Fibroblast of lung (primary cell): ENCODE measurements at places on chromosomes 6 and 20.

DNA sequence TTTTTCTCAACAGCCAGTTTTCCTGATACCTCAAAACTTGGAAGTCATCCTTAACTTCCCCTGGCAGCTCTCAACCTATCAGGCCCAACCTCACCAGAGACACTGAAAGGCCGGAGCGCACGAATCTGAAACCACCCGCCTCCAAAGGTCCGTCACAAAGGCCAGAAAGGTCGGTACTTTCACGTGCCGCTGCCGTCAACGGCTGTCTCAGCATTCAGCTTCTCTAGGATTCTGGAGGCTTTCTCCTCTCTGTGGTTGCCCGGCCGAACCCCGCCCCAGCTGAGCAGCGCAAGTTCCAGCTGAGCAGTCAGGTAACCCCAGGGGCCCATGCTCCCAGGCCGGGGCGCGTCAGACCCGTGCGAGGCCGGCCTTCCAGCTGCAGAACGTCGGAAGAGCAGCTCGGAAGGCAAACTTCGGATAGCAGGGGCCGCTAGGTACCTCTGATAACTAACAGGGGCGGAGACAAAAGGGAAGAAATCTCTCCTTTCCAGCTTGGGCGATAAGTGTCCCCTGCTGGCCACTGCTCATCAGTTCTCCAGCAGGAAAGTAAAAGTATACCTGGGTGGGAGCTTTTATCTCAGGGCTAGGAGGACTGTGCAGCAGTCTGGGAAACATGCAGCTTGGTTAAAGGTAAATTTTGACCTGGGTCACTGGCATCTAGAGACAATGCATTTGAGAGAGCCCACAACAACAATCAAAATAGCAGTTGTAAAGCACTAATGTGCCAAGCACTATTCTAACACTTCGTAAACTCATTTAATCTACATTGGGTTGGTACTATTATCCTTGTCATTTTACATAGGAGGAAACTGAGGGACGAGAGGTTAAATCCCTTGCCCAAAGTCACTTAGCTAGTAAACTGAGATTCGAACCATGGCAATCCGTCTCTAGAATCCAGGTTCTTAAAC lies 16.1 kb downstream of the ZSCAN12 start:
- peak; percentile 83 for DNase-seq
- peak overlapping the region; percentile 75 for H3K4me3 ChIP-seq
- H3K36me3 ChIP-seq: peaks cover 7% of the 10 kb centered on the region
- H3K27ac ChIP-seq: peak overlapping the region; percentile 86
- H3K27me3 ChIP-seq: no peaks in the 10 kb centered on the region
- H3K4me1 ChIP-seq: peaks cover 4% of the 10 kb centered on the region

DNA sequence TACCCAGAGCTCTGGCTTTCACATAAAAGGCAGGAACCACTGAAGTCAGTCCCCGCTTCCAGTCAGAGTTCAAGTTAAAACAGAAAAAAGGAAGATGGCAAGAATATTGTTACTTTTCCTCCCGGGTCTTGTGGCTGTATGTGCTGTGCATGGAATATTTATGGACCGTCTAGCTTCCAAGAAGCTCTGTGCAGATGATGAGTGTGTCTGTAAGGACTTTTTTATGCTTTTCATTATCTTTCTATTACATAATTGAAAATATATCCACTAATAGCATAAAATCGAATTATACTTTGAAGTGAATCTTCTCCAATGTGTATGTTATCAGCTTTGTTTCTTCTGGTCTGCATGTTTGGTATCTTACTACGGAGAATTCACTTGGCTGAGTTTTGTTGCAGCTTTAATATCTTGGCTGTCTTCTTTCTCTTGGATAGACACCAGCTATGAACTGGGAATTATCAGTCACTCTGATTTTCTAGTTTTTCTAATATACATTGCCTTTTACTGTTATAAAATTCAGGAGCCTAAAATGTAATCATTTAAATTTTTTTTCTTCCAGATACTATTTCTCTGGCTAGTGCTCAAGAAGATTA lies at the start of gene OTOR:
OTOR (plus strand) TSS at position 51 of the 593 bp plus-strand sequence; CDS start at position 95, 44 bp downstream.
- H3K27me3 ChIP-seq: peaks cover 2% of the 10 kb centered on the region
- H3K4me3 ChIP-seq: no peak within 1 kb of the TSS
- H3K4me1 ChIP-seq: no peaks in the 10 kb centered on the region
- no peak within 1 kb of the TSS for H3K27ac ChIP-seq
- no peak for DNase-seq

GRCh38 chr6:144899161-144899560 lies 614.0 kb downstream of the UTRN start:
- H3K27ac ChIP-seq: no peak overlapping the region
- peaks cover 3% of the 10 kb centered on the region for H3K4me1 ChIP-seq
- H3K36me3 ChIP-seq: no peaks in the 10 kb centered on the region
- peak; percentile 70 for DNase-seq

DNA sequence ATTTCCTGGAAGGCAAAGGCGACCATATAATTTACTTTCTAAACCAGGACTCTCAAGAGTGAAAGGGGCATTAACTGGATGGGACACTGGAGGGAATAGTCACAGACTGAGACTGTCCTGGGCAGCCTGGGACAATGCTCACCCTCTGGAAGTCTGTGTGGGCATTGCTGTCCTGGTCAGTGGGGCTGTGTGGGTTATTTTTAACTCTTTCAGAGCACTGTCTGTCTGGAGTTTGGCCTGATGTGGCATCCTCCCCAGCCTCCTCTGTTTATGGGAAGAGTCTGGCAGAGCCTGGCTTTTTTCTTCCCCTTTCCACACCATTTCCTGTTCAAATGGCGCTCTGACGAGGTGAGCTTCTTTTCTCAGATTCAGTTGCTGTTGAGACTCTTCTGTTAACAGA lies 11.7 kb downstream of the DAAM2 start:
- H3K27me3 ChIP-seq: no peaks in the 10 kb centered on the region
- H3K36me3 ChIP-seq: no peaks in the 10 kb centered on the region
- peak overlapping the region; percentile 11 for H3K27ac ChIP-seq
- no peak overlapping the region for H3K4me3 ChIP-seq
- H3K4me1 ChIP-seq: peaks cover 9% of the 10 kb centered on the region
- DNase-seq: no peak

- no peaks in the 10 kb centered on the region for H3K27me3 ChIP-seq
- DNase-seq: peak; percentile 85
- H3K4me3 ChIP-seq: no peak overlapping the region
- H3K4me1 ChIP-seq: peaks cover 26% of the 10 kb centered on the region
- H3K27ac ChIP-seq: peak overlapping the region; percentile 41
- H3K36me3 ChIP-seq: peaks cover 22% of the 10 kb centered on the region
Observed at GRCh38 chr6:33696548-33697518, 14.7 kb downstream of the UQCC2 start.

GRCh38 chr6:158713469-158713868 lies 63.6 kb downstream of the SYTL3 start:
- no peaks in the 10 kb centered on the region for H3K36me3 ChIP-seq
- no peak for DNase-seq
- H3K4me1 ChIP-seq: peaks cover 2% of the 10 kb centered on the region
- no peak overlapping the region for H3K27ac ChIP-seq
- H3K4me3 ChIP-seq: no peak overlapping the region
- H3K27me3 ChIP-seq: no peaks in the 10 kb centered on the region

- H3K4me3 ChIP-seq: no peak overlapping the region
- H3K27ac ChIP-seq: no peak overlapping the region
- DNase-seq: no peak
- H3K4me1 ChIP-seq: no peaks in the 10 kb centered on the region
- H3K27me3 ChIP-seq: no peaks in the 10 kb centered on the region
Observed at GRCh38 chr6:148225871-148226270, 116.8 kb upstream of the SASH1 start.

DNA sequence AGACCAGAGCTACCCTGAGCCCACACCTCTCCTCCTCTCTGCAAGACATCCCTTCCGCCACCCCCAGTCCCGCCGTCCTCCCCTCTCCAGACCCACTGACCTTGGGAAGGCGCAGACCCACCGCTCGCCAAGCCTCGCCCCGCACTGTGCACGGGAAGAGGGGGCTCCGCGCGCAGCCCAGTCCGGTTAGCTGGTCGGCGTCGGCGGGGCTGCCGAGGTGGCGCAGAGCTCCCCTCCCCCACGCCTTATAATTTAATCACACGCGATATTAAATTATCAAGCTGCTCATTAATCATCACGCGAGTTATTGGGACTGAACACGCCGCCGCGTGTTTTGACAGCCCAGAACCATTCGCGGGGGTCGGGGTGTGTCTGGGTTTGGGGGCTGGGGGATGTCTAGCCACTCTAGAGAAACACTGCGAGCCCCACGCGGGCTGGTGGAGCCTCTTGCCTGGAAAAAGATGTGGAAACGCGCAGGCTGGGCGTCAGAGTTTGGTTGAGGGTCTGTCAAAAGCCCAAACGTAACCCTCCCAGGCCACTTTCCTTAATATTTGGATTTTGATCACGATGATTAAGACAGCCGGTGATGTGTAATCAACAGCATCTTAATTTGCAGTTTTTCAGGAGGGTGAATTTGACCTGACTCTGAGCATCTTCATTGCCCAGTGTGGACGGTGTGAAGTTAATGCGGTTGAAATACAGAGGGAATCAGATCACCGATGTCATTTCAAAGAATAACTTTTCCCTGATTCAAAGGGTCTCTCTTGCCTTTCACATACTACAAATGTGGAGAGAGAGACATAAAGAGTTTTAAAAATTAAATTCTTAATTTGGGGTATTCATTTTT lies at the start of gene LINC00237:
LINC00237 (minus strand) TSS at position 188 of the 847 bp plus-strand sequence.
- DNase-seq: no peak
- H3K27ac ChIP-seq: no peak within 1 kb of the TSS

DNA sequence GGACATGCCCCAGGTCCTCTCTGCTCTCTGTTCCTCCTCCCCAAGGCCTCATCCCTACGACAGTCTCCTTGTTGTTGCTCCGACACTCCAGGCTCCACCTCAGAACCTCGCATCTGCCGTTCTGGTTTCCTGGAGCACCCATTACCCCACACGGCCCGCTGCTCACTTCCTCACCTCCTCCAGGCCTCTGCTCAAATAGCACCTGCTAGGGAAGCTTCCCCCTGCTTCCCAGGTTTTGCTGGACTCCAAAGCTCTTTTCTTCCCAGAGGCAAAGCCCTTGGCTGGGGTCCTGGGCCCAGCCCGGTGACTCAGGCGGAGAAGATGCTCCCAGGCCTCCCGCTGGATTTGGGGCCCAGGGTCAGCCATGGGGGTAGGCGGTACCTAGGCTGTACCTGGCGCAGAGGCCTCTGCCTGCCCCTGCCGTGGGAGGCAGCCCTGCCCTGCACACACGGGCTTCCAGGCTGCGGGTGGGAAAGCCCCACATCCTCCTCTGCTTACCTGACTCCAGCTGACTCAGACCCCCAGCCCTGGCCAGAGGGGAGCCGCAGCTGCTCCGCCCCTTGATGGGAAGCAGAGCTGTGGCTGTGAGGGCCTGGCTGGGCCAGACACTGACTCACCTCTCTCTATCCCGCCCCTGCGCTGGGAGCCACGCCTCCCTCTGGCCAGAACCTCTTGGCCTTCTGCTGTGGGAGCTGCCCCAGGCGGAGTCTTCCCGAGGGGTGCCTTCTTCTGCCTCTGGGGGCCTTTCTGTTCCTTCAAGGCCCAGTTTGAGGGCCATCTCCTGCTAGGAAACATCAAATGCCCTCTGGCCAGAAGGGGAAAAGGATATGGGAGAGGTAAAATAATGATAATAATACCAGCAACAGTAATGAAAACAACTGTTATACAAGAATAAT lies 130.5 kb downstream of the CEBPB start:
- peaks cover 19% of the 10 kb centered on the region for H3K4me1 ChIP-seq
- no peaks in the 10 kb centered on the region for H3K27me3 ChIP-seq
- H3K27ac ChIP-seq: peak overlapping the region; percentile 60

DNA sequence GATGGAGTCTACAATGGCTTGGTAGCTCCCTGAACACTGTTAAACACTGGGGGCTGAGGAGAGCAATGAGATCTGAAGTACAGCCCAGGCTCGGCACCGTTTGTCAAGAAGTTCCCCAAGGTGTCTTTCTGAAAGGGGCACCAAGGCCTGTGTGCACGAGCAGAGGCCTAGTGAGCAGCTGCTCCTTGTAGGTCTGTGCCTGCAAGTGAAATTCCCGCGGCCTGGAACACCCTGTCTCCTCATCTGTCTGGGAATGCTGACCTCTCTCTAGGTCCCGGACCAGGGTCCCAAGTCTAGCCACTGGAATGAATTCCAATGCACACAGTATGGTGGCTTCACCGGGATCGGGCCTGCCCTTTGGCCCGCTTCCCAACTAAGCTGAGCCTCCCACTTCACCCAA lies 134.8 kb downstream of the FOXC1 start:
- no peak for DNase-seq
- no peak overlapping the region for H3K27ac ChIP-seq
- H3K4me1 ChIP-seq: no peaks in the 10 kb centered on the region
- no peak overlapping the region for H3K4me3 ChIP-seq

DNA sequence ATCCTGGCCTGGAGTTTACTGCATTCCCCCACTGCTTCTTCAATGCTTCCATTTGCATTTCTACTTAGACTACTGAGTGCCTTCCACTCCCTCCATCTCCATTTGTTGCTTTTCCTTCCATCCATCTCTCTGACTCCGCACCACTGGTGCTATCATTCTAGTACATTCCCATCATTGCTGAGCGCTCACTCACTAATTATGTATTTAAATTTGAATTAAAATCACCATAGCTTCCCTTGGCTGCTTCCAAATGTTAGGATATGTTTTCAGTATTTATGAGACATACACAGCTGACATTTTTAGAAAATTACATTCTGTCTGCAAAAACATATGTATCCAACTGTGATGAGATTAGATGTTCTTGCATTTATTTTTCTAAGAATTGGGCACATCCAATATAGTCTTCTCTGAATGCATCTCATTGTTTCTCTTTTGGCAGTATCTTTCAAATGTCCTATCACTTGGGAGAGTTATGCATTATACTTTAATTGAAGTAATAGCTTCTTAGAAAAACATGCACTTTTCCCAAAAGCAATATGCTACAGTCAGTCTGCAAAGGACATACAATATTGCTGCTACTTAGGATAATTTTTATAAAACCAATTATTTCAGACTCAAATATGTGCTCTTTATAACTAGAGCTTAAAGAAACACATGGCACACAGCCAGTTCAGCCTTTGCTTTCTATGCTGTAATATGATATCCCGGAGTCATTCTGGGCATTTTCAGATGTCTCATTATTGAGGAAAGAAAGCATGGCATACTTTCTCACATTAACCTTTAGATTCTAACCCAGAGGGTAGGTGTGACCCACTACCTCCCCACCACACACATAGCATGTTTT lies 12.1 kb upstream of the COL21A1 start:
- H3K36me3 ChIP-seq: no peaks in the 10 kb centered on the region
- H3K4me1 ChIP-seq: no peaks in the 10 kb centered on the region
- H3K27ac ChIP-seq: no peak overlapping the region
- peak; percentile 49 for DNase-seq
- no peak overlapping the region for H3K4me3 ChIP-seq

GRCh38 chr6:36296240-36296639 lies 26.4 kb downstream of the PNPLA1 start:
- no peaks in the 10 kb centered on the region for H3K4me1 ChIP-seq
- no peaks in the 10 kb centered on the region for H3K27me3 ChIP-seq
- DNase-seq: peak; percentile 22
- no peaks in the 10 kb centered on the region for H3K36me3 ChIP-seq

GRCh38 chr6:153301602-153302001 lies 170.5 kb upstream of the RGS17 start:
- DNase-seq: no peak
- no peaks in the 10 kb centered on the region for H3K27me3 ChIP-seq
- no peaks in the 10 kb centered on the region for H3K4me1 ChIP-seq
- H3K27ac ChIP-seq: no peak overlapping the region
- H3K4me3 ChIP-seq: no peak overlapping the region

- H3K27me3 ChIP-seq: no peaks in the 10 kb centered on the region
- peak; percentile 48 for DNase-seq
- H3K4me3 ChIP-seq: no peak overlapping the region
- H3K27ac ChIP-seq: no peak overlapping the region
Observed at GRCh38 chr6:150282806-150283205, 86.0 kb upstream of the IYD start.

GRCh38 chr6:25831532-25832306 lies at the start of gene SLC17A1:
TSS of gene SLC17A1 (minus strand) at chr6:25832052. CDS start at chr6:25830557, 1,495 bp downstream.
- no peaks in the 10 kb centered on the region for H3K4me1 ChIP-seq
- H3K27ac ChIP-seq: no peak within 1 kb of the TSS
- H3K36me3 ChIP-seq: no peaks in the 10 kb centered on the region
- H3K27me3 ChIP-seq: no peaks in the 10 kb centered on the region
